ENCODE measurements at places on chromosomes 13 and 19.

DNA sequence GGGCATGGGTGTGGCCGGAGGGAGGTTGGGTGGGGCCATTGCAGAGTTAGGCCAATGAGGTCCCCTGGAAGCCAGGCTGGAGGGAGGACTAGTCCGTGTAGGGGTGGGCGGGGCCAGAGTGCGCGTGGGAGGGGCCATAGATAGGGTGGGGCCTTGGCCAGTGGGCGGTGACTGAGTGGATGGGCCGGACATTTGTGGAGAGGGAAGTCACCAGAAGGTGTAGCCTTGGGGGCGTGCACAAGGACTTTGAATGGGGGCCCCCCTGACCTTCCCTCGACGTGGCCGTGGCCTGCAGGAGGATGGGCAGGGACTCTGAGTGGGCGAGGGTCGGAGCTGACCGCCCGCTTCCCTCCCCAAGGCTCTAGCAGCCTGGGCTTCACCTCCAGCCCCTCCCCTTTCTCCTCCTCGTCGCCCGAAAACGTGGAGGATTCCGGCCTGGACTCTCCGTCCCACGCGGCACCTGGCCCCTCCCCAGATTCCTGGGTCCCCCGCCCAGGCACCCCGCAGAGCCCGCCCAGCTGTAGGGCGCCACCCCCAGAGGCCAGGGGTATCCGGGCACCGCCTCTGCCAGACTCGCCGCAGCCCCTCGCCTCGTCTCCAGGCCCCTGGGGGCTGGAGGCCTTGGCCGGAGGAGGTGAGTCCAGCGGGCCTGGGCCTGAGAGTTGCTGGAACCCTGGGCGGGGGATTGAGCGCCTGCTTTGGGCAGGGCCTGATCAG lies 16.5 kb upstream of the B3GNT3 start:
- DNase-seq = peak; percentile 38

- DNase-seq = no peak
Observed at GRCh38 chr19:1210227-1210538, 4.6 kb downstream of the STK11 start.

- no peak for DNase-seq
Observed at GRCh38 chr13:104571161-104571892, 1505.1 kb upstream of the SLC10A2 start.

DNA sequence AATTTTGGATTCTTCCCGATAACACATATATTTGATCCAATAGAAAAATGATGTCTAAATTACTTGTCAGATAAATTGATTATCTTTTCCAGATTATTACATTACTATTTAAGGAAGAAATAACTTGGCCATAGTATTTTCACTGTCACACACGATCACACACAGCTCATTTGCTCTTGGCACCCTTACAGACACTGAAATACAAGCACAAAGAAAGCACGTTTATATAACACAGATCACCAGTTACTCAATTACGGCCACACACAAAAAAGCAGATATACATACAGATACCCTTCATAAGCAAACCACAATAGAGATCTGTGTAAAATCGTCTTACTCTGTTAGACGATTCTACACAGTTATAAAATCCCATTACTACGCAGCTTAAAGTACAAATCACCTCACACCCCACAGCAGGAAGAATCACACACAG lies 716 bp upstream of the ZNF420 start:
- no peak for DNase-seq

DNA sequence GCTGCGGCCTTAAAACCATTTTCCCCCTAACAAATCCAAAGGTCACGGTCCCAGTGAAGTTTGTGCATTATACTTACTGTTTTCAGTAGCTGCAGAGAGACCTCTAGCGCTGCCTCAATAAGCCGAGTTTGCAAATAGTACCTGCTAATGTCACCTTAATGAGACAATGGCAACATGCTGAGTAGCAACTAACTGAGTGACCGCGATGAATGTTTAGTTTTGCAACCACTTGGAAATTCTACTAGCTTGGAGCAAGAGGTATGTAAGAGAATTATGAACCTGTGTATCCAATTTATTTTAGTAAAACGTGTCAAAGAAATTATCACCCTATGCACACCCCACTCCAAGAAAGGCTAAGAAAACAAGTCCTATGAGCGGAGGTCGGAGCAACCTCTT lies 1.2 kb downstream of the KPNA3 start:
- DNase-seq = no peak

- DNase-seq = no peak
Observed at GRCh38 chr13:24199016-24199415, 38.5 kb downstream of the SPATA13 start.

DNA sequence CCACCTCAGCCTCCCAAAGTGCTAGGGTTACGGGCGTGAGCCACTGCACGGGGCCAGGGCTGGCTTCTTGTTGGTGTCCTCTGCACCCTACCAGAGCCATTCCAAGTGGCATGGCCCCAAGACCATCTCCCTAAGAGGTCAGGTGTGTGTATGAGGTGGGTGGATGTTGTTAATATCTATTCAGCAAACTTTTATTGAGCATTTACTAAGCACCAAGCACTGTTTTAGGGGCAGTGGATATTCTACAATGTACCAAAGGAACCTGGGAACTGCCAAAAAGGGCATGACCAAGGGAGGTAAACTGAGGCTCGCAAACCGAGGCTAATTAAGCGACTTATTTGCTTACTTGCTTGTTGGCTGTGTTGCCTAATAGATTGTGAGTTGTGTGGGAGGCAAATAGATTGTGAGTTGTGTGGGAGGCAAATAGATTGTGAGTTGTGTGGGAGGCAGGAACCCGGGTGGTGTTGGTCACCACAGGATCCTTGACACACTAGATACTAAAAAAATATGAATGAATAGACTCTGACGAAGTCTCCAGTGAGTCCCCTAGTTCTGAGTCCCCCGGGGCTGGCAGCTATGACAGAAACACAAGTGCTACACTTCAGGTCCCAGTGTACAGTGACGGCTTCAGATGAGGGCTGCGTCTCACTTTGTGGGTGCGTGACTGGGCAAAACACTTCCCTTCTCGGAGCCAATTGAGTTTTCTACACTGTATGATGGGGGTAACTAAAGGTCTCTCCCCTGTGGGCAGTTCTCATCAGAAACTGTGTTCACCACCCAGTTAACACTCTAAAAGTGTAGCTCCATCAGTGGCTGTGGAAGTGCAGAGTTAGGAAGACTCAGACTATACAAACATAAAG lies 5.0 kb upstream of the BICRA start:
- DNase-seq = no peak

- DNase-seq = no peak
Observed at GRCh38 chr19:379796-380195, 29.2 kb downstream of the C2CD4C start.

GRCh38 chr19:34838248-34838647 lies 65.2 kb upstream of the ZNF599 start:
- DNase-seq = no peak

- DNase-seq = peak; percentile 40
Observed at GRCh38 chr13:108176685-108177274, 38.6 kb downstream of the LIG4 start.

DNA sequence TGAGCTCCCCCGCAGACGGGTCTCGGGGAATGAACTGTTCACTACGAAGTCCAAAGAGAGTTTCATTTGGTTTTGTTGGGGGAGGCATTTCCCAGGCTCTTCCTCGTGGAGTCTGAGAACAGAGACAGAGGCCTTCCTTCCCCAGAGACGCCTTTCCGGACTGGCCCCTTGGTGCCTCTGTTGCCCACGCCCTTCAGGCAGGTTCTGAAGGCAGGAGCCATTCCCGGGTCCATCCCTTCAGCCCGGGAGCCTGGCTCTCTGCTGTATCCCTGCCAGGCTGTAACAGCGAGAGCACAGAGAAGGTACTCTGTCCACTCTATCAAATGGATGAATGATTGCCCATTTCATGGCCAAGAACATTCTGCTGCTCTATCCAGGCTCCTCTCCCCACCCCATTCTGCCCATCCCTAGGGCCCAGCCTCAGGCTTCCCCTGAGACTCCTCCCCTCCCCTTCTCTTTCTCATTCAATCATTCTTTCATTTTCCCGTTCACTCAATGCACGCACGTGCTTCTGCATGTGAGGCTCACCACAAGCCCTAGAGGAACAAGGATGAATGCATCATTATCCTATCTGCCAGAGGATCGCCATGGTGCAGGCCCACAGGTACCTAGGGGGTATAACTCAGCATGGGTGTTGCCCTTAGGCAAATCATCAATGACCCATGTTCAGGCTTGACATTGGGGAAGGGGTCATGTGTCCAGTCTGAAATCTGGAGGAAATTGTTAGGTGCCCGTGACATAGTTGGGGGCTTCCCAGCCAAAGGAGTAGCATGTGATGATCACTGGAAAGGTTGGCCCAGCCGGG lies 298.6 kb downstream of the ZNF536 start:
- DNase-seq = no peak

- no peak for DNase-seq
Observed at GRCh38 chr13:29861694-29862110, 11.3 kb upstream of the UBL3 start.

GRCh38 chr13:66071029-66071428 lies 1159.1 kb downstream of the PCDH9 start:
- DNase-seq = no peak

- no peak for DNase-seq
Observed at GRCh38 chr13:25674371-25674770, 302.6 kb downstream of the ATP8A2 start.

DNA sequence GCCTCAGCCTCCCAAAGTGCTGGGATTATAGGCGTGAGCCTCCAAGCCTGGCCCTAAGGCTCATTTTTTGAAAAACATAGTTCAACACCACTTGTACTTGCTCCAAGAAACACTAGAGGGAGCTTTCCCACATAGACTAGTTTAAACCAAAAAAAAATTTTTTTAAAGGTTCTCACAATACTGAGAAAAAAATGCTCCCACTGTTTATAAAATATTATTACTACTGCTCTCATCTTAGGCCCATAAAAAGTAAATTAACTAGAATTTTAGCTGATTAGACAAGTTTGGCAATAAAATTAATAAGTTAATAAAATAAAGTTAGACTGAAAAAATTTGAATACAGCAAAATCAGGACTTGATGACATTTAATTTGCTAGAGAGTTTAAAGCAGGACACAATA lies 109.5 kb downstream of the TBC1D4 start:
- no peak for DNase-seq
